Stimulated activated CD4-positive, alpha-beta T cell treated with anti-CD3 and anti-CD28 coated beads, Interleukin-15, amount 100 ng/mL, for 48 hours (primary cell): ENCODE measurements at places on chromosomes 3 and 15.

- DNase-seq, result no peak
Measured at GRCh38 chr15:33398555-33398954, 87.8 kb downstream of the RYR3 start.

DNA sequence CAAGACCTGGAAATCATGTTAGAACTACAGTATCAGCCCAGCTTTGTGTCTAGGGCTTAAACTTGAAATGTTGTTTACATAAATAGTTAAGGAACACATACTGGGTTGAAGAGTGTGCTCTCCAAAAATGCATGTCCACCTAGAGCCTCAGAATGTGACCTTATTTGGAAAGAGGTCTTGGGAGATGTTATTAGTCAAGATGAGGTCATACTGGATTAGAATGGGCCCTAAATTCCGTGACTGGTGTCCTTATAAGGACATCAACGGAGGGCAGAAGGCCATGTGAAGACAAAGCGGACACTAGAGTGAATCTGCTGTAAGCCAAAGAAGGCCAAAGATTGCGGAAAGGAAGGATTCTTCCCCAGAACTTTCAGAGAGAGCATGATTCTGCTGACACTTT, 759.2 kb upstream of the CFAP20DC start:
- DNase-seq, result no peak

- DNase-seq, result no peak
Measured at GRCh38 chr3:192253138-192253887, 474.0 kb downstream of the FGF12 start.

GRCh38 chr15:55698653-55699052, 44.3 kb downstream of the PRTG start:
- DNase-seq, result no peak

- no peak for DNase-seq
Measured at GRCh38 chr15:88814393-88814792, 11.2 kb downstream of the ACAN start.

- DNase-seq, result no peak
Measured at GRCh38 chr15:36175186-36175740, 404.2 kb upstream of the CDIN1 start.

DNA sequence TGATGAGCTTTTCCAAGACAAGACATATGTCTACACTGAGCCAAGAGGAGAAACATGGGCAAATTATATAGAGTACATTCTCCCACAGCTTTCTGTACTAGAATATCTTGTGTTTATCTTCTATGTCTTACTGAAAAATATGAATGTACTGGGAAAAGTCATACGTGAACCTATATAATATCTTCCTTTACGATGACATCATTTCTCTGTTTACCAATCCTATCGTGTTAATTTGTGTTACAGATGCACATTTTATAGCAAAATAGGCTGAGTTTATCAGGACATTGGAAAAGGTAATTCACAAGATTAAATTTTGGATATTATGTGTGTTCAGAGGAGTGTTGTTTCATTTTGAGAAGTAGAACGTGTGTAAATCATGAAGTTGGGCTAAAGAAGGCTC, 452.5 kb upstream of the THRB start:
- DNase-seq, result no peak

DNA sequence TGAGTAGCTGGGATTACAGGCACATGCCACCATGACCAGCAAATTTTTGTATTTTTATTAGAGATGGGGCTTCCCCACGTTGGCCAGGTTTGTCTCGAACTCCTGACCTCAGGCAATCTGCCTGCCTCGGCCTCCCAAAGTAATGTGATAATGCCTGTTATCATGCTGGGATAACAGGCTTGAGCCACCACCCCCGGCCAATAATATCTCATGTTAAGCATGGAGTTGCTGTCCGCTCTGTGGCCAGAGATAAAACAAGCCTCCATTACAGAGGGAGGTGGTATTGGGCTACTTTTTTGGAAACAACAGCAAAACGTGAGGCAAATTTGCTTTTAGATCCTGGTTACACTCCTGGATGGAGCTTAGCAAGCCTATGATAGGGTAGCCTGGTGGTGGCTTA, 32.9 kb upstream of the ALG1L2 start:
- DNase-seq, result no peak

- no peak for DNase-seq
Measured at GRCh38 chr15:60744826-60745460, 266.0 kb upstream of the ICE2 start.

DNA sequence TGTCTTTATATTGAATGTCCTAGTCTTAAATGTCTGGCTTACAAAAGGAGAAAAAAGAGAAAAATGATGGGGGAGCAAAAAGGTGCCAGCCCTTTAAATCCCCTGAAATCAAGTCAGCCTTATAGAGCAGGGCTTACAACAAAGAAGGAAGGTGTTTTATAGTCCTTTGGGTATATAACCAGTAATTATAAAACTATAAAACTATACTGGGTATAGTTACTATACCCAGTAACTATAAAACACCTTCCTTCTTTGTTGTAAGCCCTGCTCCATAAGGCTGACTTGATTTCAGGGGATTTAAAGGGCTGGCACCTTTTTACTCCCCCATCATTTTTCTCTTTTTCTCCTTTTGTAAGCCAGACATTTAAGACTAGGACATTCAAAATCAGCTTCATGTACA, 598.0 kb upstream of the SEMA6D start:
- DNase-seq, result no peak

- no peak for DNase-seq
Measured at GRCh38 chr3:118435851-118436350, 598.7 kb downstream of the IGSF11 start.

GRCh38 chr3:125079675-125080045, 23.9 kb upstream of the HEG1 start:
- no peak for DNase-seq

DNA sequence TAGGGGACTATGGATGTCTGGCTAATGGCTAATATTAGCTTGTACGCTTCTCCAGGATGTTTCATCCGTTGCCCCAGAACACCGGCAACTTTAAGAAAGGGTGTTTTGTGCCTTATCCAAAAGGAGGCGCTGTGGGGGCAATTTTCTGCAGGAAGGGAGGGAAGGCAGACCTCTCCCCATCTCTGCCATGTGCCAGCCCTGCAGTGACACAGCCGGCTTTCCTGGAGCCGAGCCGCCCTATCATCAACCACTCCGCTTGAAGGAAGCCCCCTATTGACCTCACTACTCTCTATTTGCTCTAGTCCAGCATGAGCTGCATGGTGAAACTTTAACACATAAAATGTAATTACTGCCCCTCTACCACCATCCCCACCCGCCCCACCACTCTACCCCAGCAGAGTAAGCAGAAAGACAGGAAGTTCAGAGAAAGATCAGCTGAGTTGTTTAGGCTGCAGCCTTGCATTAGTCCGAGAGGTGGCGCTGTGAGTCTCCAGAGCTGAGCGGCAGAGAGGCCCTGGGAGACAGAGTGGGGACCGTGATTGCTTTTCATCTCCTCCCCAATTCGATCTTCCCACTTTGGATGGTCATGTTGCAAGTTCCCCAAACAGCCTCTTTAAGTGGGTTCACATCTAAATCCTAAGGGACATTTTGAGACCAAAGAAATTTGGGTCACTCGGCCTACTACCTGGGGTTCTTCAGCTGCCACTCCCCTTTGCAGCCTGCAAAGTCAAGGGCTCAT, 24.5 kb upstream of the RAD18 start:
- DNase-seq, result peak; percentile 34

DNA sequence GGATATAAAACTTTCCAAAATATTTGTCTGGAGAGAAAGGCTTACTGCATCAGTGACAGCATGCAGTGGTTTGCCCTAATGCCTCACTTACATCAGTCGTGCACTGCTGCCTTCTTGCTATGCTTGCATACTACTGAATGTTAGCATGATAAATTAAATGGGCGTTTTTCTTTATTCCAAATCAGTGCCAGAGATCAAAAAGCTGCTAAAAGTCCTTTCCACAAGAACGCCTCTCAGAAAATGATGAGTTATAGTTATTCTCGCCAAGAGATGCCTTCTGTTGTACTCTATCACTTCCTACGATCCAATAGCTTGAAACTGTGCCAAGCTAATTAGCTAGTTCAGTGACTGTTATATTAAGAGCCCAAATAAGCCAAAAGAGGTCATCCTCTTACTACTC, 345.8 kb upstream of the ROBO2 start:
- DNase-seq, result no peak

- DNase-seq, result no peak
Measured at GRCh38 chr15:38886315-38887163, 321.9 kb upstream of the RASGRP1 start.
